Stimulated activated CD4-positive, alpha-beta T cell treated with anti-CD3 and anti-CD28 coated beads, Interleukin-1b, Interleukin-23, amount 100 ng/mL, for 1 hour (primary cell): ENCODE measurements at places on chromosomes 1 and 21.

- no peak for DNase-seq
Observed at GRCh38 chr1:237199026-237199425, 157.0 kb downstream of the RYR2 start.

DNA sequence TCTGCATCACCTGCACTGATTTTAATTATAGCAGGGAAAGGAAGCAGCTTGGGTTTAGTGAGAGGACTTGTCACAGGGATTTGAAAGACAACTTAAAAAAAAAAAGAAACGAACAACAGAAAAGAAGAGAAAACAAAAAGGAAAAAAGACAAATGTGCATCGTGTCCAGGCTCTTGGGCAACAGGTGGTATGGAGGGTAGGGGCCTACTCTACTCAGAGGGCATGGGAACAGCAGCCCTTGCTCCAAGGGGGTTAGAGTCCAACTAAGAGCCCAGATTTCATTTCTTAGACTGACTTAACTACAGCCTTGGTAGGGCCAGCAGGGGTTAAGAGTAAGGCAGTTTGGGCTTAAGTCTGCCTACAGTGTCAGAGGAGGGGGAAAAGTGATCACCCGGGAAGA, 15.3 kb upstream of the EXOSC10 start:
- DNase-seq = no peak

GRCh38 chr1:11492235-11492634, 13.3 kb downstream of the DISP3 start:
- DNase-seq = no peak

DNA sequence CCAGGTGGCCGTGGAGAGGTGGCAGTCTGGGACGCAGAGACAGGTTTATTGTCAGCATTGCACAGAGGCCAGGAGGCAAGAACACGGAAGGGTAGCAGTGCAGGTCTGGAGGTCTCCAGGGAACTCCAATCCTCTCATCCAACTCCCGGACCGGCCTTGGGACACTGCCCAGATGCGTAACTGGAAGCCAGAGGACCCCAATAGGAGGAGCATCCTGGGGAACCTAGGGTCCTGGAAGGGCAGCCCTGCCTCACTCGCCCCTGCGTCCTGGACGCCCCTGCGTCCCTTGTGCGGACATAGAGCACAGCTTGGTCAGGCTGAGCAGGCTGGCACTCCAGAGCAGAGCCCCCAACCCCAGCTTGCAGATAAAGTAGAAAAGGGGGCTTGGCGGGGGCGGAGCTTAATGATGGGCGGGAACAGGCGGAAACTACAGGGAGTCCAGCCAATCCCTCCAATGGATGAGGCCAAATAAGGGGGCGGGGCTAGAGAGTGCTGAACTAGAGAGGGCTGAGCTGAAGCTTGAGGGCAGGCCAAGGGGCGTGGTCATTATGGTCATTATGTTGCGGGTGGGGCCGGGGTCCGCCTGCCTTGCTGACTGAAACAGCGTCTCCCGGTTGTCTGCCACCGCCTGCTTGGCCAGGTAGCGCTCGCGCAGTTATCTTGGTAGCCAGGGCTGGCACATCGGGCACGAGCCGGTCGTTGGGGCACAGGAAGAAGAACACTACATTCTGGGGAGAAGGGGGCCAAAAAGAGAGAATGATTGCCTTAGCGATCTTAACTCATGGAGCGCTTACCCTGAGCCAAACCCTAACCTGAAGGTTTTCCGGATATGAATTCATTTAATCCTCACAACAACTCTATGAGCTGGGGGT, 3.7 kb upstream of the ARHGEF19 start:
- no peak for DNase-seq

DNA sequence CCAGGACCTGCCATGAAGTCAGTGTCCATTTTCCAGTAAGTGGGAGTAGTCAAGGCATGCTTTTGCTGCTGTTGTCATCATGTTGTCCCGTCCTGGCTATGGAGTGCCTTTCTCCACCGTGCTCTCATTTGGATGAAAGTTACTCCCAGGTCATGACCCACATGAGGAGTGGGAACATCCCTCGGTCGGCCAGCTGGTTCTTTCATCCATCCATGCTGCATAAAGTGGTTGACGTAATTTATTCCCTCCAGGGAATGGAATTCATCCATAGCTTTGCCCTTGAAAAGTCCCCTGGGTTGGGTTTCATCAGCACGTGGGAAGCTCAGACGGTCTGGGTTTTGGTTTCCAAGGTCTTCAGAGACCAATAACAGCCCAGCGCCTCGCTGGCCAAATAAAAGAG, 11.6 kb downstream of the PLA2G2A start:
- no peak for DNase-seq

DNA sequence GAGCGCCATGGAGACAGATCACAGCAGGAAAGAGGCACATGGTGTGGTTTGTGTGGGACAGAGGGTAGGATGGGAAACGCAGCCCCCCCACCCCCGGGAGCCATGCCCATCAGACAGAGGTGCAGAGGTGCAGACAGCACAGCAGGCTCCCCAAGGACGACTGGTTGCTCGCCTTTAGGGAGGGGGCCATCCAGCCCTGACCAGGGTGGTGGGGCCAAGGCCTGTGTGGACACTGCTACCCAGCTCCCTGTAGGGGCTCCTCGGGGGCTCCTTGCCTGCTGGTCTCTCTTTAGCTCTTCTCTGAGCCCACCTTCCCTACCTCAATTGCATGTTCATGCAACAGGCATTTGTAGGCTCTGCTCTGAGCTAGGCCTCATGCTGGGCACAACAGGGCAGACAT, 3.7 kb downstream of the KCNAB2 start:
- DNase-seq = no peak

- DNase-seq = no peak
Observed at GRCh38 chr1:17909634-17910033, 154.5 kb downstream of the ACTL8 start.

- no peak for DNase-seq
Observed at GRCh38 chr1:21931171-21932093, 5.7 kb downstream of the HSPG2 start.

GRCh38 chr21:42830456-42831455, 48.6 kb downstream of the WDR4 start:
- DNase-seq = no peak

- DNase-seq = no peak
Observed at GRCh38 chr1:216193839-216194443, 229.3 kb downstream of the USH2A start.
